HFF-Myc (cell line): ENCODE measurements at places on chromosomes 4 and X.

DNA sequence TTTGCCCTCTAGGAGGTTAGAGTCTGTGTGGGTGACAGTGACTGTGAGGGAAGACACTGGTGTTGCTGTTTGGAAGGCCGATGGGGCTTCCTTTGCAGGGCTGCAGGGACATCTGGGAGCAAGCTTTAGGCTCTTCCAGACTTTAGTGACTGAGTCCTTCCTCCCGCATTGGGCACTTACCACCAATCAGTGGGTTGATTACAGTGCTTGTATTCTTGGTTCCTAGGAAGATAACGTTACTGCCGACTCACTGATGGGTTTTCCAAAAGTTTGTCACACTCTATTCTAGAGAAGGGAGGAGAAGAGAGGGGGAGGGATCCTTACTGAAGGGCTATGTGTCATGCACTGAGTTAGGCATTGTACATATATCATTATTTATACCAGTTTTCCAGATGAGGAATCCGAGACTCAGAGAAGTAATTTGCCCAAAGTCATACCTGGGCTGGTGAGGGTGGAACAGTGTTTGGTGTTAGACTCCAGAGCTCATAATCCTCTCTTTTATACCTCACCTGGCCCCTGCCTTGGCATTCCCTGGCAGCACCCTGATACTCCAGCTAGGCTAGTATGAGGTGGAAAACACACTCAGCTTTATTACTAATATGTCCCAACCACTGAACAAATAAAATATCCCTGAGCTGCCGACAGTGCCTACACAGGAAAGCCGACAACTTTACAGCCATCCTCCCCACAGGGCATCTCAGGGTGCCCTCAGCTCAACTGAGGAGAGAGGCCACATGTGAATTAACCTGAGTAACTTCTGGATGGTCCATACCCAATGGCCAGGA is 3.8 kb downstream of the CHST7 start:
- DNase-seq: no peak

GRCh38 chr4:119103263-119103662 is 32.4 kb upstream of the MYOZ2 start:
- DNase-seq: peak; percentile 96

DNA sequence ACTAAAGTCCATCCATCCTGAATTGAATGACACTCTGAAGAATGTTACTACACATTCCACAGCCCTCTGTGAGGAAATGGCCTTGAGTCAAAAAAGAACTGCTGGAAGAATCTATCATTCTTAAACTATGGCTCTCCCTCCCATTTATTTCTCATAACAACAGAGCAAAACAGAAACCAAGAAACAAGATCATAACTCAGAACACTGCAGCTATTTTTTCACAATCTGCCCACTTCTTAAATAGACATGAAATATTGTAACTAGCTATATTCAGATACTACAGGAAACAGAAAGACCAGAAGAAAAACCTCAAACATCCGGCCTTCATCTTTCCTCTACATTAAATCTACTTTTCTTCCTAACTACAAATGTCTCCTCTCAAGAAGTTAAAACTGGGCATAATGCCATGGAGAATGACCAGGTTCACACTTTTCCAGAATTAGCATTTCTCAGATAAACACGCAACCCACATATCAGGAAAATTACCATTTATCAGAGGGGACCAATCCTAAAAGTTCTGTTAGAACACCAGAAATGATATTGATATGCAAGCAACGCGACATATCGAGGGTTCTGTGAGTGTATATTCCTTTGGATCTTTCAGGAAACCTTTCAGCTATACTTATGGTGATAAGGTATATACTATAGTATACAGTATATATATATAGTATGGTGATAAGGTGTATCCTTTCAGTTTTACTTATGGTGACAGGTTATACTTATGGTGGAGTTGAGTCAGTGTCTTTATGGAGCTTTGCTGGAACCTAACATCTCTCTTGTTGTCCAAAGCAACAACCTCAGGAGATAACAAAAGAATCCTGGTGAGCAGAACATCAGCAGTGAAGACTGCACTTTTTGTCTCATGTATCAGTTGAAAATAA is 60.4 kb upstream of the IRF2 start:
- no peak for DNase-seq

GRCh38 chr4:163815776-163816175 is 321.3 kb downstream of the TMA16 start:
- no peak for DNase-seq

DNA sequence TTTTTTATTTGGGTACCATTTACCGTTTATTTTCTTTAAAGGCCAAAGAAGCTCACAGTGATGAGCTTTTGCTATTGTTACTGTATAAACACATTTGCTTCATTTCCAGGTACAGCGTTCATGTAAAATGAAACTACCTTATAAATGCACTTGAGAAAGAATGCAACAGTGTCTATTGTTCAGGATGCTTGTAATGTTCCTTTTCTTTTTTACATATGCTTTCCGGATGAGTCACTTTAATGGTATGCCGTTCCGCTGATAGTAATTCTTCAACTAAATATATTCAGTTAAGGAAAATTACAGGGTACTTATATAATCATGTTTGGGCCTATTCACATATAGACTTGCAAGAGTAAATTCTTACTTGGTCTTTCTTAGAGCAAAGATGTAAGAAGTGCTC is 354.9 kb downstream of the RPA4 start:
- no peak for DNase-seq

GRCh38 chrX:17553961-17554482 is 179.0 kb downstream of the NHS start:
- DNase-seq: no peak

- no peak for DNase-seq
Measured at GRCh38 chrX:32483534-32484136, 727.7 kb downstream of the DMD start.

DNA sequence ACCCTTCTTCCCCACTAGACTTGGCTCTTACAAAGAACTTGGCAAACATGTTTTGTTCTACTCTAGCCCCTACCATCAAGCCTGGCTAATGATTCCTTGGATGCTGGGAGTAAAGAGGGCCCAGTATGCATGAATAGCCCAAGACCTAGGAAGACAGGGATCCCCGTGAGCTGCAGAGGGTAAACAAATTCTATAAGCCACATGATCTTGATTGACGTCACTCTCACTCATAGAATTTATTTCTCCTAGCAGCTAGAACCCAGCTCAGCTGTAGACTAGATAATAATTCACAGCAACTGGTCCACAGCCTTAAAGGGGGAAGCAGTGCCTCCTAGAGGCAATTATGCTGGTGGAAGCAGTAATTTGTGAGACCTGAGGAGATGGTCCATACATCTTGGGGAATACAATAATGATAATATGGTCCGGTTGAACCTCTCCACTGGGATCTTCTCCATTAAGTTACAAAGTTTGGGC is 16.1 kb upstream of the USO1 start:
- no peak for DNase-seq

- DNase-seq: no peak
Measured at GRCh38 chr4:78069859-78070258, 12.7 kb downstream of the FRAS1 start.

- no peak for DNase-seq
Measured at GRCh38 chrX:21683941-21684340, 25.8 kb upstream of the KLHL34 start.

- DNase-seq: no peak
Measured at GRCh38 chr4:154399259-154399974, 92.2 kb downstream of the DCHS2 start.

- no peak for DNase-seq
Measured at GRCh38 chr4:168441412-168441811, 38.9 kb downstream of the DDX60L start.
